COR-L47 (cell line): ENCODE measurements at places on chromosomes 6 and 20.

DNA sequence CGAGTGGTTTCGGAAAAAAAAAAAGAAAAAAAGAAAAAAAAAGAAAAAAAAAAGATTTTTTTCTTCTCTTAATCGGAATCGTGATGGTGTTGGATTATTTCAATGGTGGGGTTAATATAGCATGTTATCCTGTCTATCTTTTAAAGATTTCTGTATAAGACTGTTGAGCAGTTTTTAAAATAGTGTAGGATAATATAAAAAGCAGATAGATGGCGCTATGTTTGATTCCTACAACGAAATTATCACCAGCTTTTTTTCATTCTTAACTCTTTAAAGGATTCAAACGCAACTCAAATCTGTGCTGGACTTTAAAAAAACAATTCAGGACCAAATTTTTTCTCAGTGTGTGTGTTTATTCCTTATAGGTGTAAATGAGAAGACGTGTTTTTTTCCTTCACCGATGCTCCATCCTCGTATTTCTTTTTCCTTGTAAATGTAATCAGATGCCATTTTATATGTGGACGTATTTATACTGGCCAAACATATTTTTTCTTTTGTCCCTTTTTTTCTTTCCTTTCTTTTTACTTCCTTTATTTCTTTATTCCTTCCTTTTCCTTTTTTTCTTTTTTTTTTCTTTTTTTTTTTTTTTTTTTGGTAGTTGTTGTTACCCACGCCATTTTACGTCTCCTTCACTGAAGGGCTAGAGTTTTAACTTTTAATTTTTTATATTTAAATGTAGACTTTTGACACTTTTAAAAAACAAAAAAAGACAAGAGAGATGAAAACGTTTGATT is 3.6 kb downstream of the SOX4 start:
- DNase-seq: peak; percentile 55

- DNase-seq: no peak
Observed at GRCh38 chr6:90654166-90654565, 67.3 kb upstream of the MAP3K7 start.

GRCh38 chr6:75495011-75495410 is 1.4 kb upstream of the FILIP1 start:
- DNase-seq: no peak

- no peak for DNase-seq
Observed at GRCh38 chr6:5778317-5778857, 228.3 kb downstream of the NRN1 start.

- DNase-seq: no peak
Observed at GRCh38 chr6:67766057-67766456, 869.0 kb upstream of the ADGRB3 start.

- DNase-seq: no peak
Observed at GRCh38 chr20:62707276-62707920, 1.2 kb upstream of the NTSR1 start.

GRCh38 chr6:169895000-169895759 is 143.8 kb downstream of the ERMARD start:
- no peak for DNase-seq

- no peak for DNase-seq
Observed at GRCh38 chr6:56657354-56657753, 14.7 kb upstream of the DST start.

GRCh38 chr6:148831531-148831930 is 84.7 kb downstream of the UST start:
- no peak for DNase-seq

DNA sequence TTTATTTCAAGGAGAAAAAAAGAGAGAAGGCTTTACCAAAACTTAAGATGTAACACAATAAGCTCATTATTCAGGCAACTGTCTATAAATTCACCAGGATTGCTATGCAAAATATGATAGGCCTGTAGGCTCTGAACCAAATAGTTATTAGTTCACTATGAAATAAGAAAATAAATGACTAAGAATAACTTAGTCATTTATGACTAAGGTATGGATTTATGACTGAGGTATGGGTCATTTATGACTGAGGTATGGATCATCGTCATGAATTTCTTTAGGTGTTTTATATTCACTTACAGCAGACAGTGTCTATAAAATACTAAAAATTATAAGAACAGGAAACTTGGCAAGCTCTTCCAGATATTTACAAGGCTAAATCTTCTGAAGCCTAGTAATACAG is 52.1 kb upstream of the SNX9 start:
- DNase-seq: no peak

- no peak for DNase-seq
Observed at GRCh38 chr20:62606016-62606415, 36.3 kb upstream of the SLCO4A1 start.

- DNase-seq: no peak
Observed at GRCh38 chr20:63119121-63119962, 96.6 kb downstream of the YTHDF1 start.

DNA sequence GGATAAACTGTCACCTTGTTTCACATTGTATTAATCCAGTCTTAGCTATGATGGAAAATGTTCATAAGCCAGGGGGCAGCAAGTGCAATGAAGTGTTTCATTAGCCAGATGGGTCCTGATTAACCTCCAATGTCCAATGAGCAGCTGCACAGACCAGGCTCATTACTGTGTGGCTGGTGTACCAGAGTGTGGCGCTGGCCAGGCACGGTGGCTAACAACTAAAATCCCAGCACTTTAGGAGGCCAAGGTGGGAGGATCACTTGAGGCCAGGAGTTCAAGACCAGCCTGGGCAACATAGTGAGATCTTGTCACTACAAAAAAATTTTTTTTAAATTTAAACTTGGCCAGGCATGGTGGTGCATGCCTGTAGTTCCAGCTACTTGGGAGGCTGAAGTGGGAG is 201.7 kb upstream of the FOXQ1 start:
- DNase-seq: no peak

DNA sequence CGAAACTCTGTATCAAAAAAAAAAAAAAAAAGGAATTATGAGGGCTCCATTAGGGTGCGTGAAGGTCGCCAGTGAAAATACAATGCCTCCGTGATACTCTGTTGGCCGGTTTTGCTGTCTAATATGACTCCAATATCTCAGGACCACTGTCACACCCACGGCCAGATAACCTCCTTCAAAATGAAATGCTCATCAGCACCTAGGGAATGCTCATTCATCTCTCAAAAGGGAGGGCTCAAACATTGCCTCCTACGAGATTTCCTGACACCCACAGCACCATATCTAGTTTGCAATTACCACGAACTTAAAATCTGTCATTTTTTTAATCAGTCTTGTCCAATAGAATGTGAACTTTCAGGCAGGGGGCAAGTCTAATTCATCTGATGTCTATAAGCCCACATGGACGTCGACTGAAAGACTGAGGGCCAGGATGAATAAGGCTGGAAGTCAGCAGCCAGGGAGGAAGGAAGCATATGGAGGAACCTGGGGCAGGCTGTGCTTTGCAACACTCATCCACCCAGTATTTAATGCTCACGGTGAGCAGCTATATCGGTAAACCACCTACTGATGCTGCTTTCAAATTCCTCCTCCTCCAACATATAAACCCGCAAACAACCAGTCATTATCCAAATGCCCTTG is 42.8 kb downstream of the MAP3K5 start:
- DNase-seq: no peak

GRCh38 chr6:151482290-151482689 is 11.5 kb upstream of the CCDC170 start:
- DNase-seq: no peak

DNA sequence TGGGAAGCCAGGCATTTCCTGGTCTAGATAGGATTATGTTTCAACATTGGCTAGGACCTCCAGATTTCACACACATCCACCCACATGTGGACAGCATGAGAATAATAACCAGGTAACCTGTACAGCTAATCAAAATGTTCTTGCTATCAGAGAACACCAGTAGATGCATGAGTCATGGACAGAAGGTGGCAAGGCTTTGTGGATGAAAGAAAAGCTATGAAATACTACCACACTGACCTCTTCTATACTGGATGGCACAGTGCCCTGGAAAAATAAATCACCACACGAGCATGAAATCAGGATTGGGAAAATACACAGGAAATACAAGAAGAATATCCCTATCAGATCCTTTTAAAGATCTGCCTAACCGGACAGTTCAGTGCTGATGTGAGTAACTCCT is 113.0 kb downstream of the GMDS start:
- DNase-seq: no peak

GRCh38 chr6:150514806-150515380 is 84.8 kb upstream of the PLEKHG1 start:
- DNase-seq: no peak
